Naive thymus-derived CD8-positive, alpha-beta T cell (primary cell): ENCODE measurements at places on chromosomes 2 and 18. TPM values are rescaled to one million over a fixed set of nuclear protein-coding genes. Genes with fewer than 3 reads are reported as not detected.

DNA sequence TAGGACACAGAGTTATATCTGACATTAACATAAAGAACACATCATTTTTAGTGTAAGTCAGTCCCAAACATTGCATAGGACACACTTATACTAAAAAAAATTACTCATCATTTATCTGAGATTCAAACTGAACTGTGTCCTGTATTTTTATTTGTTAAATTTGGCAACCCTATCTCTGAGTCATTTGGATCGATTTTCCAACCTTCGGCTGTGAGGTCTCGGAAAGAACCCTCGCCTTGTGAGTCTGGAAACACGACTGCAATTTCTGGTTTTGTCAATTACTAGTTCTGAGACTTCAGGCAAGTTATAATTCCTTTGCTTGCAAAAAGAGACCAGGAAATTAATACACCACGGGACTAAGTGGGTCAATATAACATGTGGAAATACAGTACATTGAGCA is 14.0 kb downstream of the ATP8B1 start:
- no peak overlapping the region for H3K27ac ChIP-seq
- peaks cover 11% of the 10 kb centered on the region for H3K27me3 ChIP-seq
- H3K4me1 ChIP-seq, result no peaks in the 10 kb centered on the region
- H3K4me3 ChIP-seq, result no peak overlapping the region
- H3K36me3 ChIP-seq, result peaks cover 5% of the 10 kb centered on the region
- no peak for DNase-seq

GRCh38 chr2:1479346-1479745 is 66.1 kb downstream of the TPO start:
- peaks cover 5% of the 10 kb centered on the region for H3K27me3 ChIP-seq
- H3K4me3 ChIP-seq, result no peak overlapping the region
- DNase-seq, result no peak
- no peak overlapping the region for H3K27ac ChIP-seq
- no peaks in the 10 kb centered on the region for H3K4me1 ChIP-seq

DNA sequence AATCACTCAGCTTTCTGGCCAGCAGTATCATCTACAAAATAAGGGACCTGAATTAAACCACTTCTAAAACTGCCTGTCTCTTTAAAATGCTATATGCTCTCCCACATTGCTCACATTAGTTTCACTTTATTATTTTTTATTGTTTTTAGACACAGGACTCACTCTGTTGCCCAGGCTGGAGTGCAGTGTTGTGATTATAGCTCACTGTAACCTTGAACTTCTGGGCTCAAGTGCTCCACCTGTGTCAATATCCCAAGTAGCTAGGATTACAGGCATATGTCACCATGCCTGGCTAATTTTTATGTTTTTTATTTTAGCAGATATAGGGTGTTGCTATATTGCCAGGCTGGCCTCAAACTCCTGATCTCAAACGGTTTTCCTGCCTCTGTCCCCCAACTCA is 591.3 kb upstream of the ZNF804A start:
- no peak overlapping the region for H3K4me3 ChIP-seq
- no peak for DNase-seq
- H3K36me3 ChIP-seq, result no peaks in the 10 kb centered on the region
- no peaks in the 10 kb centered on the region for H3K4me1 ChIP-seq
- no peak overlapping the region for H3K27ac ChIP-seq

DNA sequence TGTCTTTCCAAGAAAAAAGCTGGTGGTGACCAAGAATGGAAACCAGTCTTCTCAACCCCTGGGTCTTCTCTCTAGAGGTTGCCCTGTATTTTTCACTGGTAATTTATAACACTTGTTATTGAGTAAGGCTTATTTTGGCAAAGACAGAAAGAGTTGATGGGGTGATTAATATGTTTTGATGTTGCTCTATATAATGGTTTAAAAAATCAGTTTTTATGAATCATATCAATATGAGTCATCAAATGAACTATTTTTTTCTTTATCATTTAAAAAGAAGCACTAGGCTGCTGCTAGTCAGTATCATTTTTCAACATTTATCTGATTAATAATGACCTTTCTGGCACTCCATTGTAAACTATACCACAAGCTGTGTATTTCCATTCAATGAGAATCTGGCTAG is 1142.2 kb downstream of the LRP1B start:
- H3K27me3 ChIP-seq, result no peaks in the 10 kb centered on the region
- no peak overlapping the region for H3K27ac ChIP-seq
- H3K4me3 ChIP-seq, result no peak overlapping the region
- DNase-seq, result no peak

DNA sequence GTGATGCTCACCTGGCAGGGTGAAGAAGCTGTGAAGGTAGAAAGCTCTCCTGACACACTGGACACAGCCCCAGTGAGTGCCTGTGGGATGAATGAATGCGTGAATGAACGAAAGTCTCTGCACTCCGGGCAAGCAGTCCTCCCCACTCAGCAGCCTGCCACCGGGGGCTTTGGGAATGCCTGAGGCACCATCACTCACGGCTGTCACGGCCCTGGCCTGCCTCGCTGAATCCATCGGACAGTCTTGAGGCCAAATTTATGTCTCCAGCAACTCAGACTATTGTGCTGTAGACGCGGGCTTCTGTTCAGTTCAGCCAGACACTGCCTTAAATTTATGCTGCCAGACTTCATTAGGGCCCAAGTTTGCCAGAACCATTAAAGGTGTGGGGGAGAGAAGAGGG is 62.9 kb upstream of the TEX51 start:
- H3K4me1 ChIP-seq, result no peaks in the 10 kb centered on the region
- no peaks in the 10 kb centered on the region for H3K36me3 ChIP-seq
- H3K4me3 ChIP-seq, result no peak overlapping the region
- no peak overlapping the region for H3K27ac ChIP-seq
- no peak for DNase-seq
- peaks cover 18% of the 10 kb centered on the region for H3K27me3 ChIP-seq

DNA sequence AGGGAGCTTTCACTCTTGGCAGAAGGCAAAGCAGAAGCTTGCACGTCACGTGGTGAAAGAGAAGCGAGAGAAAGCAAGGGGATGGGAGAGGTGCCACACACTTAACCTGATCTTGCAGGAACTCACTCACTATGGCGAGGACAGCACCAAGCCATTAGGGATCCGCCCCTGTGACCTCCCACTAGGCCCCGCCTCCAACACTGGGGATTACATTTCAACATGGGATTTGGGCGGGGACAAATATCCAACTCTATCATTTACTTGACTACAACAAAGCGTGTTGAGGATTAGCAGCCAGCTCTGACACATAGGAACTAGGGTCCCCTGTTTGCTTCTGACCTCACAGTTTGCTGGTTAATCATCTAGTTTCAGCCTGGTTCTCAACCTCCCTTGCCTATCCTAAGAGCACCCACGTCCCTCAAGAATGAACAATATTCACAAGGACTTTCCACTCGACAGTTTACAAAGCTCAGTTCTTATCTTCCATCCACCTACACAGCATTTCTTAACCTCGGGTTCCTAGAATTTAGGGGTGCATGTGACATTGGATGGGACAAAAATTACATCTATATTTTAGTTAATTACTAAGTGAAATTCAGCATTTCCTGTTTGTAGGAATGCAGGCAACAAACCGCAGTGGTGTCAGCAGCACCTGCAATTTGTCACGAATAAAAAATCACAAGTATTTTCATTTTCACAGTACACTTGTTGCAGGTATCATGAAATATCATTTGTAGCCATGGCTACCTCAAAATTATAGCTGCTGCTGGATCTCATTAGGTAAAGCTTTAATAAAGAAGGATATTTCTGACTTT is 36.0 kb downstream of the LBH start:
- H3K36me3 ChIP-seq, result no peaks in the 10 kb centered on the region
- peak overlapping the region; percentile 61 for H3K4me3 ChIP-seq
- H3K4me1 ChIP-seq, result peaks cover 86% of the 10 kb centered on the region

- peaks cover 10% of the 10 kb centered on the region for H3K4me1 ChIP-seq
- H3K36me3 ChIP-seq, result peaks cover 39% of the 10 kb centered on the region
These were observed 23.9 kb downstream of the NBEAL1 start for GRCh38 chr2:203038586-203038985.

DNA sequence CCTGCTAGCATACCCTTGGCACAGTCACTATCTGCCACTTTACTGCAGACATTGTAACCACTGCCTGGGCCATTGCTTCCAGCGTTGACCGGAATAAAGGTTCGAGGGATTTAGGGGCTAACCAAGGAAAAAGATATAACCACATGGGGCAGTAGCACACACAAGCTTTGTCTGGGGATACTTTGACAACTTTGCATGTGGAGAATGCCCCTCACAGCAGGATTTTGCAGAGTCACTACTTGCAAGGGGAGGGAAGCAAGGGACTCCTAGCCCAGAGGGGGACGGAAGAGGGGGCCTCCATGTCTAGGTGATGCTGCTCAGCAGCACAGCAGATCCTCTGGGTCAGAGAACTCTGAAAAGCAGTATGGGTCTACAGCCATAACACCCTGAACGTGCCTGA is 138.7 kb downstream of the SPP2 start:
- DNase-seq, result no peak
- no peak overlapping the region for H3K4me3 ChIP-seq
- H3K27me3 ChIP-seq, result no peaks in the 10 kb centered on the region

- peaks cover 12% of the 10 kb centered on the region for H3K27me3 ChIP-seq
- H3K4me1 ChIP-seq, result no peaks in the 10 kb centered on the region
- H3K4me3 ChIP-seq, result no peak overlapping the region
These were observed 484.2 kb downstream of the DLGAP1 start for GRCh38 chr18:3970929-3971328.

- H3K36me3 ChIP-seq, result peaks cover 15% of the 10 kb centered on the region
- no peak overlapping the region for H3K27ac ChIP-seq
- no peaks in the 10 kb centered on the region for H3K27me3 ChIP-seq
- H3K4me1 ChIP-seq, result peaks cover 9% of the 10 kb centered on the region
- H3K4me3 ChIP-seq, result no peak overlapping the region
These were observed 38.7 kb downstream of the PLEKHB2 start for GRCh38 chr2:131143803-131144202.

GRCh38 chr18:64854112-64854511 is 705.2 kb upstream of the LINC00305 start:
- DNase-seq, result no peak
- no peak overlapping the region for H3K4me3 ChIP-seq
- no peak overlapping the region for H3K27ac ChIP-seq
- no peaks in the 10 kb centered on the region for H3K36me3 ChIP-seq

DNA sequence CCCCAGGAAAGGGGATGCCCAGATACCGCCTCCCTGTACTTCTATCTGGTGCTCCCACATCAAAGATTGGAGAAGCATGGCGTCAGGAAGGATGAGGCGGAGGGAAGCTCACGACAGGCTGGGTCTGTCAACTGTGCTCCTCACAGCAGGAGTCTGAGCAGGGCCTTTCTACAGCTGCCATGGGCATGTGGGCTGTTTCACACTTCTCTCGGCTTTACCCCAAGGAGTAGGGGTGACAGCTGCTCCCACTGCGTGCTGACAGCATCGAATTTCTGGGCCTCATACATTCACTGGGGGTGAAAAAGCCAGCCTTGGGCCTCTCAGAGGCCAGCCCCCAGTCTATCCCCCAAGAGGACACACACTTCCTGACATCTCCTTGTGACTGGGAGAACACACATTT is 21.1 kb downstream of the NEURL3 start:
- no peaks in the 10 kb centered on the region for H3K36me3 ChIP-seq
- no peaks in the 10 kb centered on the region for H3K27me3 ChIP-seq
- DNase-seq, result no peak
- peak overlapping the region; percentile 100 for H3K27ac ChIP-seq
- H3K4me1 ChIP-seq, result peaks cover 32% of the 10 kb centered on the region
- no peak overlapping the region for H3K4me3 ChIP-seq

GRCh38 chr2:234394450-234394849 is 102.4 kb downstream of the ARL4C start:
- no peak for DNase-seq
- peaks cover 26% of the 10 kb centered on the region for H3K4me1 ChIP-seq
- H3K4me3 ChIP-seq, result peak overlapping the region; percentile 72
- H3K36me3 ChIP-seq, result no peaks in the 10 kb centered on the region
- no peaks in the 10 kb centered on the region for H3K27me3 ChIP-seq
- peak overlapping the region; percentile 87 for H3K27ac ChIP-seq

DNA sequence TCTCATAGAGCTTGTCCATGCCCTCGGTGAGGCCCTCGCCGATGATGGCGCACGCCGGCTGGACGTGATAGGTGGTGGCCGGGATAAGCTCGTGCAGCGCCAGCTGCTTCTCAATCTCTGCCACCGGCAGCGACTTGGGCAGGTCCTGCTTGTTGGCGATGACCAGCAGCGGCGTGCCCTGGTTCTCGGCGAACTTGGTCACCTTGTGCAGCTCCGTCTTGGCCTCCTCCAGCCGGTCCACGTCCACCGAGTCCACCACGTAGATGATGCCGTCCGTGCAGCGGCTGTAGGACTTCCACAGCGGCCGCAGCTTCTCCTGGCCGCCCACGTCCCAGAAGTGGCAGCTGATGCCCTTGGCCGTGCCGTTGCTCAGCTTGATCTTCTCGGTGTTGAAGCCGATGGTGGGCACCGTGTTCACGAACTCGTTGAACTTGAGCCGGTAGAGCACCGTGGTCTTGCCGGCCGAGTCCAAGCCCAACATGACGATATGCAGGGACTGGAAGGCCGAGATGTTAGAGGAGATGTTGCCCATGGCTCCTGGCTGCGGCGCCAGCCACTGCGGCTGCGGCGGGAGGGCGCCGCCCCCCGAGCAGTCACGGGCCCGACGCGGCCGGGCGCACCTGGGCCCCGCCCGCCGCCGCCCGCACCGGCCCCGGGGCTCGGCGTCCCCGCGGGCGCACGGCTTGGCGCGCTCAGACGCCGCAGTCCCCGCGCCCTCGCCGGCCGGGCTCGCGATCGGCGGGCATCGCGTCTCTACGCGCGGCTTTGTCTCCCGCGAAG is 636 bp downstream of the ARL4C start:
- H3K4me3 ChIP-seq, result peak overlapping the region; percentile 99
- peak overlapping the region; percentile 96 for H3K27ac ChIP-seq
- H3K27me3 ChIP-seq, result no peaks in the 10 kb centered on the region
- H3K36me3 ChIP-seq, result peaks cover 40% of the 10 kb centered on the region

GRCh38 chr2:239353692-239354091 is 47.1 kb downstream of the HDAC4 start:
- H3K36me3 ChIP-seq, result peaks cover 13% of the 10 kb centered on the region
- no peaks in the 10 kb centered on the region for H3K4me1 ChIP-seq
- no peak overlapping the region for H3K4me3 ChIP-seq
- H3K27ac ChIP-seq, result no peak overlapping the region
- DNase-seq, result no peak

The NT5DC4 gene
- total RNA-seq, result not detected

The FBXO36 gene
- 1.2 TPM for total RNA-seq

The SCN2A gene
- not detected for total RNA-seq

The SLC35G4 gene
- not detected for total RNA-seq

The HOXD13 gene
- total RNA-seq, result not detected

The REG3G gene
- total RNA-seq, result not detected

The ANKMY1 gene
- total RNA-seq, result 69.1 TPM

The ITM2C gene
- 38.7 TPM for total RNA-seq

The SOS1 gene
- 42.9 TPM for total RNA-seq

The EIPR1 gene
- 29.2 TPM for total RNA-seq

The LCT gene
- total RNA-seq, result 0.36 TPM
